ENCODE measurements at places on chromosomes 1 and 21. TPM values are rescaled to one million over a fixed set of nuclear protein-coding genes. Genes with fewer than 3 reads are reported as not detected.

The LYPD8 gene
- not detected for total RNA-seq

The DAB1 gene
- not detected for total RNA-seq

The OR4F16 gene
- 0.39 TPM for total RNA-seq

The DIO1 gene
- not detected for total RNA-seq

The GNAI3 gene
- 14.0 TPM for total RNA-seq

The TARBP1 gene
- 22.4 TPM for total RNA-seq

The RAB7B gene
- total RNA-seq, result 8.2 TPM

The LRRIQ3 gene
- total RNA-seq, result 0.39 TPM

Data from subcutaneous preadipocyte (primary cell).